Stimulated activated CD4-positive, alpha-beta T cell treated with anti-CD3 and anti-CD28 coated beads, TNF-alpha, amount 100 ng/mL, for 48 hours (primary cell): ENCODE measurements at places on chromosomes 7 and 10.
A peak's percentile ranks its signal among the peaks of the same experiment; 100 is the strongest.

GRCh38 chr10:78375854-78376785 is 342.5 kb downstream of the RPS24 start:
- no peak for DNase-seq

DNA sequence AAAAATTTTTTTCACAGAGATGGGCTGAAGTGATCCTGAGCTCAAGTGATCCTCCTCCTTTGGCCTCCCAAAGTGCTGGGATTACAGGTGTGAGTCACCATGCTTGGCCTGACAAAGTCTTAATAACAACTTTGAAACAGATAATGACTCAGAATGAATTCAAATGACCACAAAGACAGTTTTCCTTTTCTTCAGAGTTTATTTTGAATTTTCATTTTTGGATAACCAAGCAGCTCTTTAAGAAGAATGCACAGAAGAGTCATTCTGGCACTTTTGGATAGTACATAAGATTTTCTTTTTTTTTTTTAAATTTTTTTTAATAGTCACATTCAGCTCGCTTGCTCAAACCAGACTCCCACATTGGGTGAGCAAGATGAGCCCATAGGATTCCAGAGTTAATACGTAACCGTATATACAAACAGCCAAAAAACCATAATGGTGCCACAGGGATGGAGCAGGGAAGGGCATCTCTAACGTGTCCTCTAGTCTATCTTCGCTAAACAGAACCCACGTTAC is 43.0 kb upstream of the NMT2 start:
- DNase-seq: no peak

DNA sequence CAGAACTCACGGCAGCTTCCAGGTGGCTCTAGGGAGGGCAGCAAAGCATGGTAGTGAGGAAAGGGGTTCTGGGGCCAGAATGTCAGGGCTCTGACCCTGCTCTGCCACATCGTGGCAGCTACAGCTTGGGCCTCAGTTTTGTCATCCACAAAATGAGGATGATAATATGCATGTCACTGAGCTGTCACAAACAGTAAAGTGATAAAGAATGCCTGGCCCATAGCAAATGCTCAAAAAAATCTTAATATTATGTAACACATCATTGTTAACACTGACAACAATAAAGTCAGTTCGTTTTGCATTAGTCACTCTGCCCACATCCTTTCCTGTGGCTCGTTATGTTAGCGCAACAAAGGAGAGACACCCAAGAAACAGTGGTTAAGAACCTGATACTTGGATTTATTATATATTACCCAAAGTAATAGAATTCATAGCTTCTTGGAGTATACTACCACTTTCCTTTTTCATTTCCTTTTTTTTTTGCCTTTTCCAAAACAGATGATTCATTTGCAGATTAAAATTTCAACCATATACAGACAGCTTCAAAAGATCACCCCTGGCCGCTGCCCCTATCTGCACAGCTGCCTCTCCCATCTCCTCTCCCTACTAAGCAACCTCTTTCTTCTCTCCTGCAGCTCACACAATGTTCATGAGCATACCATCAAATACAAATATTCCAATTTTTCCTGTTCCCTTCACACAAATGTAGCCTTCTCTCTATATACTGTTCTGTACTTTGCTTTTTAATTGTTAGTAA is 45.5 kb upstream of the DDC start:
- DNase-seq: no peak

DNA sequence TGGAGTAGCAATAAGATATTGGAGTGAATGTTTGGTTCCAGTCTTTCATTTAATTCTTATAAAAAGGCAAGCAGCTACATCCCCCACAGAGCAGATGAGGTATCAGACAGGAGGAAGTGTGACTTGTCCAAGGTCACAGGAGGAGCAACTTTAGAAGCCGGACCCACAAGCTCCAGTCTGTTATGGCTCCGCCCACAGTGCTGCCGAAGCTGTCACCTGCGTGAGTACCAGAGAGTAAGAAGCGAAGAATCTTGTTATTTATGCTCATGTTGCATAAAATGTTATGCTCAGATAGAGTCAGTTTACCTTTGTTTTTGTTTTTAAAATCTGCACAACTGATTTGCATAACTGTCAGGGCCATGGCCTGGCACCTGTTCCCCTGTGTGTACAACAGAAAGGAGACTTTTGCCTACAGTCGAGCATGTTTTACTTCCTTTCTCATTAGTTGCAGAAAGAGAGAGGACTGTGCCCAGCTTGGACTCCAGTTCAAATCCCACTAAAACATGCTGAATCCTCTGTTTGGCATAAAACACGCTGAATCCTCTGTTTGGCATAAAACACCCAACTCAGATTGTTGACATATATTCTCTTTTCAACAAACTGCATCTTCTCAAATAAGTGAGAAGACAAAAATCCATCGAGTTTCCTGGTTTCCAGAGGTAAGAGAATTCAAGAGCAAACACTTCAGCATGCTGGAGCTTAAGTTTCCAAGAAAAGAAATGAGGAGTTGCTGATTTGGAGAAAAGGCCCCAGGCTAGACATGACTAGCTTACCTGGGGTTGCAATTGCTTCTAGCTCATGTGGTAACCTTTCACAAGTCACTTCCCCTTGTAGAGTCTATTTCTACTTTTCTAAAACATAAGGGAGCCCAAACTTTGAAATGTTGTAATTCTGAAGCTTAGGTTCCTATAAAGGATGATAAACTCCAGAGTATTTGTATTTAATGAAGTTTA is 409.8 kb upstream of the ZMIZ1 start:
- DNase-seq: no peak

DNA sequence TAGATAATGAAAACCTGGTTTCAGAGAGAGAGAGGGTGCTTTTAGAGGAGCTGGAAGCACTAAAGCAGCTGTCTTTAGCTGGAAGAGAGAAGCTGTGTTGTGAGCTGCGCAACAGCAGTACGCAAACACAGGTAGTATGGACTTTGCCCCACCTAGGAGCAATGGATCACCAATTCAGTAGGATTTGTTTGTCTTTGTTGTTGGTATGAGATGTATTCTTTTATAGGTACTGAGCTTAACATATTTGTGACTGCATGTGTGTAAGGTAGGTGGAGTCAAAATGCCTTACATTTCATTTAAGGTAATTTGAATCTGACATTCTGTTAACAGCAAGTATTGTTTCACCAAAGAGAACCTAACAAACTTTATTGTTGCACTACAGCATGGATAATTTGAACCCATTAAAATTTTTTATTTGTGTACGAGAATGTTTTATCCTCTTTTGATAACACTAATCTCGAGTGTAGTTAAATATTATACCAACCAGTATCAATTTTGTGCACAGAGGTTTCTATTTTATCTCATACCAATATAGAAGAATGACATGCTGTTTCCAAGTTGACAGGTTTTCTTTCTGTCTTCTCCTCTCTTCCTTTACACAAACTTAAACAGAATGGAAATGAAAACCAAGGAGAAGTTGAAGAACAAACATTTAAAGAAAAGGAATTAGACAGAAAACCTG is 92.1 kb downstream of the CYP51A1 start:
- DNase-seq: no peak

DNA sequence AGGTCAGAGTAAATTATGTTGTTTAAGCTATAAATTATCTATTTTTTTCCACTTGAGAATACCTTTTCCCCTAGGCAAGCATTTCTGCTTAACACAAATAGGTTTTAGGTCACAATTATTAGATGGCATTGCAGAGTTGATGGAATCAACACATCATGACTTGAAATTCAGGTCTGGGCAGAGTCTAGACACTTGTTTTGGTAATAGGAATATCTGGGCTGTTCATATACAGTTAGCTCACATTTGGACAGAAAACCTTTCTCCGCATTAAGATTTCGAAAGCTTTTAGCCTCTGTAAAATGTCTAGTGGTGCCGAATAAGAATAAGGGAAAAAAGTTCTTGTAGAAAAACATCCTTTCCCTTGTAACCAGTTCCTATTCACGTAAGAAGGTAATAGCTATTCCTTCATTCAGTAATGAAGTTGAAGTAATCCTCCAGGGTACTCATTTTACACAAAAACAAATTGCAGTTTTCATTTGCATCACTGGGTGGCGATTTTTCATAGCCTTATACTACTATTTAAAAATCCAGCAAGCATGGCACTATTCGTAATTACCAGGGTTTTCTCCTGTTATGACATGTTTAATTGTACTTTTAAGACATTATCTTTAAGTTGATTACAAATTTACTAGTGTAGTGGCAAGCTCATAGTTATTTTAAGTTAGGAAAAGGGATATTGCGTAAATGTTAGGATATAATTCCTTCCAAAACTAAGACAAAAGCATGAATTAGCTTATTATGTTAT is 37.0 kb downstream of the RPA3 start:
- peak; percentile 30 for DNase-seq

DNA sequence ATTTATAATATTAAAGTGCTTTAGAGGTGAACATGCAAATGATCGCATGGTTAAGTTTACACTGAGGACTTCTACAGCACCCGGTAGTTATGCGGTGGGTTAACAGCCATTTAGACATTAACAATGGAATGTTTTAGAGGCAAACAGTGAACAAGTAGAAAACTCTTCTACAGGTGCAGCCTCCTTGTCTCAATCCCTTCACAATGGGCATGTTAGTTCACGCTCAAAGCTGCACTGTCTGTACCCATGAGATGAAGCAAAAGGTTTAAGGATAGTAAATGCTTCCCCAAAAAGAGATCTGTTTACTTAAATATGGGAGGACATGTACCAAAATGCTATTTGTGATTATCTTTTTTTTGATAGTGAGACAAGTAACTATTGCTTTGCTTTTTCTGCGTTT is 25.1 kb downstream of the PUS7 start:
- DNase-seq: no peak

- DNase-seq: no peak
These were observed 117.1 kb upstream of the PODXL start for GRCh38 chr7:131673576-131673975.

DNA sequence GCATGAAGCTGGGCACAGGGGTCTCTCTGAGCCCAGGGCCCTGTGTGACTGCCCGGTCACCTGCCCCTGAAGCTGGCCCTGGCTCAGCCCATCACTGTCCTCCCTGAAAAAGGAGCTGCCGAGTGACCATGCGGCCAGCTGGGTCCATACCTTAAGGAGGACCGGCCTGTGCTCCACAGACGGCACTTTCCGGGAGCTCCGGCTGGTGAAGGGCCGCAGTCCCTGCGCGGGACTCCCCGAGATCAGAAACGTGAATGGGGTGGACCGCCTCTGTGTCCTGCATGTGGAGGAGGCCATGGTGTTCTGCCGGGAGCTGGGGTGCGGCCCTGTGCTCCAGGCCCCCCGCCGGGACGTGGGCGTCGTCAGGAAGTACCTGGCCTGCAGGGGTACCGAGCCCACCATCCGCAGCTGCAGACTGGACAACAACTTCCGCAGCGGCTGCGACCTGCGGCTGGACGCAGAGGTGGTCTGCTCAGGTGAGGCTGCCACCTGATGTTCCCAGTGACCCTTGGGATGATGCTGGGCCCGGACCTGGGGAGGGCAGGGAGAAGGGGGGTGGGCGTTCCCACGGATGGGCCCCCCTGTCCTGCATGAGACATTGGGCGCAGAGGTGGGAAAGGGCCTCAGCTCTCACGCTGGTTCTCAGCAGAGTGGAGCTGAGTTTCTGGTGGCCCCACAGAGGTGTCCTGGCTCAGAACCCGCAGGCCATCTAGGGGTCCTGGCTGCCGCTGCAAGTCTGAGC is 3.5 kb downstream of the SCART1 start:
- DNase-seq: no peak

- DNase-seq: no peak
These were observed 122.1 kb downstream of the BTAF1 start for GRCh38 chr10:92045641-92046106.

- no peak for DNase-seq
These were observed 99.0 kb downstream of the PLPP4 start for GRCh38 chr10:120555842-120556532.
